ENCODE measurements at places on chromosomes 13 and 19. TPM values are rescaled to one million over a fixed set of nuclear protein-coding genes. Genes with fewer than 3 reads are reported as not detected.

GRCh38 chr19:41870401-41870873 is 6.6 kb upstream of the CD79A start:
- DNase-seq, result no peak

DNA sequence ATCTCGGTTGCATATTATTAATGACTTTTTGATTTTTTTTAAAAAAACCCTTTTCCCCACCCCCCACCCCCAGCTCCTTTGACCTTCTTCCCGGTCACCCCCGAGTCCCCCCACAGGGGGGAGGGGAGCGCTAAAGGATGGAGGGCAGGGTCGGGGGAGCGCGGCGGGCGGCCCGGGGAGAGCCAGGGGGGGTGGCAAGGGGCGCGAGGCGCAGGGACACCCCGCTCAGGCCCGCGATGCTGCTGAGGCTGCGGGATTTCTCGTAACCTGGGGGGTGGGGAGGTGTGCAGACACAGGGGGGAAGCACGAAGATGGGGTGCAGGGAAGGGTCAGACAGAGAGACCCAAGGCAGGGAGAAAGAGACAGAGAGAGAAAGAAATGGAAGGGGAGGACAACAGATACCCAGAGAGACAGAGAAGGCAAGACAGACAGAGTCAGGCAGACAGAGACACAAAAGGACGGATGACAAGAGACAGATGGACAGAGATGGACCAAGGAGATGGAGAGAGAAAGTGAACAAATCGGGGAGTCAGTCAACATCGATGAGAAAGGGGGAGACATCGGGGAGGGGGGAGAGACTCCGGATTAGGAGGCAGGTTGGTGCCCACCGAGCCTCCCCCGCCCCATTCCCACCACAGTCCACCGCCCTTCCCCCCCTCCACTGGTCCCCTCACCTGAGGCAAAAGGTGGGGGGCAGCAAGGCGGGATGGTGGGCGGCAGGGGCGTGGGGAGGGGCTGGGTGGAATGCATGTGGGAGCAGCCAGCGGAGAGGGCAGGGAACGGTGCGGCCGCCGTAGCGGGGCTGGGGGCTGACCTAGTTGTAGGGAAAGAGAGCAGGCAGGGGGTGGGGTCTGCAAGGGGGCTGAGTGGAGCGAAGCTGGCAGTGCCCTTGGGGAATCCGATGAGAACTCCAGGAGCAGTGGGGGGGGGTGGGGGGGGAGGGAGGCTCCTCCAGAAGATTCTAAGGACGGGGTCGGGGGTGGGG is 14.2 kb downstream of the KCNC3 start:
- DNase-seq, result no peak

- no peak for DNase-seq
These were observed 24.1 kb downstream of the PBX4 start for GRCh38 chr19:19594381-19594780.

Gene PCP2
- polyA plus RNA-seq, result 0.91 TPM

Gene NCAN
- 0.98 TPM for polyA plus RNA-seq

Gene SLC46A3
- 2.7 TPM for polyA plus RNA-seq

Gene PRSS57
- polyA plus RNA-seq, result not detected
